ENCODE measurements at places on chromosomes 11 and 22. TPM values are rescaled to one million over a fixed set of nuclear protein-coding genes. Genes with fewer than 3 reads are reported as not detected.

The OR5T1 gene
- total RNA-seq, result not detected

The CCDC134 gene
- total RNA-seq, result 15.7 TPM

The OR6T1 gene
- not detected for total RNA-seq

The KCNK4 gene
- total RNA-seq, result not detected

The PHOX2A gene
- not detected for total RNA-seq

The WDR74 gene
- total RNA-seq, result 71.4 TPM

The CASP12 gene
- total RNA-seq, result not detected
